Stimulated activated CD4-positive, alpha-beta T cell treated with anti-CD3 and anti-CD28 coated beads, Interleukin-4, amount 100 ng/mL, for 24 hours (primary cell): ENCODE measurements at places on chromosomes 16 and 17.

DNA sequence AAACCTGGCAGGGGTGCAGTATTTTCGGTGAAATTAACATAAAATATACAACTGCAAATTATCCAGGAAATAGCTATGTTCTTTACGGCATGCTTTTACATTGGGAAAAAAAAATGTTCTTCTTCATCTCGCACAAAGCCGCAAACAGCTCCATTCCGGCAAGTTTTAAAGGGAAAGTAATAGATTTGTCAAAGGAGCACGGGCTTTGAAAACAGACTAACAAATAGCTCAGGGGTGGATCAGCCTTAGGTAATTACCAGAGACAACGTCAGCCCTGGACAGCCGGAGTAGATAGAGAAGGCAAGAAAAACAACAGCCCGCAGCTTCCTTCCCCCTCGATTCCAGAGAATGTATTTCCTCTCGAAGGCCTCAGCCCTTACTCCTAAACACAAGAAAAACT lies 222.5 kb downstream of the C16orf78 start:
- DNase-seq, result no peak

DNA sequence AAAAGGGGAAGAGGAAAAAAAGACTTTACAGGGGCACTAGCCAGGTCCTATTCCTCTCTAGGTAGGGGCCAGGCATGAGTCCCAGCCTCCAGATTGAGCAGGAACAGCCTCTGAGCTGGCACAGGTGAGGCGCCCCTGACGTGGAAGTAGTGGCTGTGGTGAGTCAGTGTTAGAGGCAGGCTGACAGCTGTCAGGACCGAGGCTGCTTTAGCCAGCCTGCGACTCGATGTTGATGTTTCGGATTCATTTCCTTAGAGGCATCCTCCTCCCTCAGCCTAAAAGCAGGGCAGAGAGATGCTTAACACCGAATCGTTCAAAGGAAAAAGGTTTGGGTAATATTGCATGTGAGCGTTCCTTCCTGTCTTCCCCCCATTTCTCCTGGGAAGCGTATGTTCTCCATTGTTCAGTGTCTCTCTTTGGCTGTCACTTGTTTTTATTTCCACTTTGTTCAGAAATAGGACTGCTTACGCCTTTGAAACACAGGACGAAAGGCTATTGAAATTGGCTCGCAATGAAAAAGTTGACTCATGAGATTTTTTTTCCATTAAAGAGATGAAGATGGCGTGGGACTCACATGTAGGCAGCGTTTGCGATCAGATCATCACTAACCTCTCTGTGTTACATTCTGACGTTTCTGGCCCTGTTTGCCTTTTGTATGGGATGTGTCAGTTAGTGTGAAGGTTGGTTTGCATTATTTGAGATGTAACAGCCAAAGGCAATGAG lies 1.3 kb downstream of the KIAA0513 start:
- peak; percentile 80 for DNase-seq

DNA sequence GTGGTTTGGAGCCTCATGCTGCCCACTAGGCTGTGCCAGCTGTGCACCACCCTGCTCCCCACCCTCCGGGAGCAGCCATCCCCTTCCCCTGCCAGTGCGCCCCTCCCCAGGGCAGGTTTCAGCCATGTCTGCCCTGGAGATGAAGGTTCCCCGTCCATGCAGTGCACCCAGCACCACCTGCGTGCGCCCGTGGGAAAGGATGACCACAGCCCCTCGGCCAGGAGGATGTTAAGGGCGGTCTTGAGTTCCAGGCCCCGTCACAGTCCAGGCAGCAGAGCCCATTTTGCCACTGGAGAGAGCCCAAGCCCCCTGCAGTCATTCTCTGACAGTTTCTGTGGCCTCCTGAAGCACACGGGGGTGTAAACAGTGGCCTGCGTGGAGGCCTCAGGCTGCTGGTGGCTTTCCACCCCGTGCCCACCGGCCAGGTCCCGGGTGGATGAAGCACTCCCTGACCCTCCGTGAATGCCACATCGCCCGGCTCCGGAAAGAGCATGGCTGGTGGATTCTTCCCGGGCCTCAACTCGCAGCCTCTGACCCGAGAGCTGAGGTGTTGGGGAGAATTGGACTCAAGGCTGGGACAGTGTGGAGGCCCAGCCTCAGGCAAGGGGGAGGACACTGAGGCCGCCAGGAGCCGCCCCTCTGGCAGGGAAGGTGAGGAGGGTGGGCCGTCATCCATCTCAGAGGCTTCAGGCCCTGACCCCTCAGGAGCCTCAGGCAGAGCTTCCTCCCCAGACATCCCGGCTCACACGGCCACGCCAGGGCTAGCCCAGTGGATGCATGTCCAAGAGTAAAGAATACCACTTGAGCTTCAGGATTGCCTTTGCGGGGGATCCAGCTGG lies 69.7 kb upstream of the CHMP6 start:
- DNase-seq, result no peak

DNA sequence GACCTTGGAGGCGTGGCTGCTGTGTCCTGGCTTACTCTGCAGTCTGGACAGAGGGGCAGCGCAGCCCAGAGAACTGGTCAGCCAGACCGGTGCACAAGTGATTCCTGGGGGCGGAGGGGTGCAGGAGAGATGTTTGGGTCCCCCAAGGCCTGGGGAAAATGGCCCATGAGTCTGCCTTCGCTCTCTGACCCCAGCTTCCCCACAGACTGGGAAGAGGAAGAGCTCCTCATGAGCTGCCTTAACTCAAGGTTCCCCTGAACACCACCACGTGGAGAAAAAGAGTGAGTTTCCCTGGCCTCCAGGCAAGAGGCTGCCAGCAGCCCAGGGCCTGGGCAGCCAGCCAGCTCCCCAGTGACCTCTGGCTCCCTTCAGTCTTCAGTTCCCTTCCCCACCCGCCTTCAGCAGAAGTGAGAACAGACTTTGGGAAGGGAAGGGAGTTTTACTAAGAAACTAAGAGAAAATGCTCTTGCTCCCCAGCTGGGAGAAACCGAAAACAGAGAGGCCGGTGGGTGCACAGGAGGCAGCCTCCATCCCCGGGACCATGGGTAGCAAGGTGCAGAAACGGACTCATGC lies 2.0 kb upstream of the C17orf99 start:
- no peak for DNase-seq

DNA sequence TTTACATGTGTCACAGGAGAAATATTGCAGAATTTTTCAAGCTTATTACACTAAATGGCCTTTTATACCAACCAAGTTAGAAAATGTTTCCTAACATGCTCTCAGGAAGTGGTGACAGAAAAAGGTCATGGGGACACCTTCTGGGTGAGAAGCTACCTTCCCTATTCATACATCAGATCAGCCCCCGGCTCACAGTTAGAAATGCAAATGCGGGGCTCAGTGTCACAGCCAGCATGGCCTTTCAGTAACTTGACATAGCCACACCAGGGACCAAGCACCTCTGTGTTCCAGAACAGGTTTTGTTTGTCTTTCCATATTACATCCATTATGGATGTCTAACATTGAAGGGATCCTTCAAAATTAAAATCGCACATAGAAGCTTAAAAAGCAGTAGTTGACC lies 59.5 kb downstream of the CHD9NB start:
- DNase-seq, result no peak

DNA sequence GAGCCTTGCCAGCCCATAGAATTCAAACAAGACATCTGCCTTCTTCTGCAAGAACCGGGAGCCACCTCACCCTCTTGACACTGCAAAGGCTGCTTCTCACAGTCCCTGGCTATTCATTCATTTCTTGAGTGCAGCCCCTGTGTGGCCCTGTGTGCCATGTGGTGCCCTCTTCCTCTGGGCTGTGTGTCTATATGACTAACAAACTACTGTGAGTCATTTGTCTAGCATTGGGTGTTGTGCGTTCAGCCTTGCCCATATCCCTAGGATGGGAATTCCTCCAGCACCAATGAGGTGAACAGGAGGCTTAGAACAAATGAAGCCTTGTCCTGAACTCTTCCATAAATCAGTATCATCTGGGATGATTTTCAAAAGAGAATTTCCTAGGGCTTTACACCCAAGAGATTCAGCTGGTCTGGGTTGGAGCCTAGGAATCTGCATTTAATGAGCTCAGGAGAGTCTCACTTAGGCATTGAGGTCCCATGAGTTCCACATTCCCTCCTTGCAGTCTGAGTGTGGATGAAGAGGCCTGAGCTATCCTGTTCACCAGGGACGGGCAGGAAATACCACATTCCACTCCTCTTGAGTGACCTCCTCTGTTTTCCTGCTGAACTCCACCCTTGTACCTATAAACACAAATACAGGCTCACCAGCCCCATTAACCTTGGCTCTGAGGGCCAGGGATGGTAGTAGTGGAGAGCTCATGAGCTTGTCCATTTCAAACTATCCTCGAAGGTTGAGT lies 308.7 kb upstream of the N4BP1 start:
- DNase-seq, result no peak

DNA sequence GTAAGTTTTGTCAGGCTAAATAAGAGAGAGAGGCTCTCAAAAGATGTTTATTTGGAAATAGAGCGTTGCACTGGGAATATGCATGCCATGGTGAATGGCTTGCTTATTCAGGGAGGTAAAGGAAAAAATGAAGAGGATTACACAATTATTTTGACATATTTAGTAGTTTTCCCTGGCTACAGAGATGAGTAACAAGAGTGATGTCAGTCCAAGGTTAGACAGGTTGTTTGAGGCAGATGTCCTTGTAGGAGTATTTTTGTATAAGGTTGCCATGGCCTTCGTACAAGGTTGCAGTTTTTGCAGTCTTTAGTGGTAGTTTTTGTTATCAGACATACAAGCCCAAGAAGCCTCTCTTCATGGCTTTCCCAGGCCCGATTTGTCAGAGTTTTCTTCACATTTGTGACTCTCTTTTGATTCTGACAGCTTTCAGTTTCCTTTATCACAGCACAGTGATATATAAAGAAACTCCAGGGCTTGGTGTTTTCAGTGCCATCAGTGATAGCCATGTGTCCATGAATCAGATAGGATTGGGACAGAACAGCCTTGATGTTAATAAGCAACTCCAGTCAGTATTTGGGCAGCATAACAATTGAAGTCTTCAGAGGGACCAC lies 18.7 kb upstream of the LGALS9 start:
- DNase-seq, result no peak

DNA sequence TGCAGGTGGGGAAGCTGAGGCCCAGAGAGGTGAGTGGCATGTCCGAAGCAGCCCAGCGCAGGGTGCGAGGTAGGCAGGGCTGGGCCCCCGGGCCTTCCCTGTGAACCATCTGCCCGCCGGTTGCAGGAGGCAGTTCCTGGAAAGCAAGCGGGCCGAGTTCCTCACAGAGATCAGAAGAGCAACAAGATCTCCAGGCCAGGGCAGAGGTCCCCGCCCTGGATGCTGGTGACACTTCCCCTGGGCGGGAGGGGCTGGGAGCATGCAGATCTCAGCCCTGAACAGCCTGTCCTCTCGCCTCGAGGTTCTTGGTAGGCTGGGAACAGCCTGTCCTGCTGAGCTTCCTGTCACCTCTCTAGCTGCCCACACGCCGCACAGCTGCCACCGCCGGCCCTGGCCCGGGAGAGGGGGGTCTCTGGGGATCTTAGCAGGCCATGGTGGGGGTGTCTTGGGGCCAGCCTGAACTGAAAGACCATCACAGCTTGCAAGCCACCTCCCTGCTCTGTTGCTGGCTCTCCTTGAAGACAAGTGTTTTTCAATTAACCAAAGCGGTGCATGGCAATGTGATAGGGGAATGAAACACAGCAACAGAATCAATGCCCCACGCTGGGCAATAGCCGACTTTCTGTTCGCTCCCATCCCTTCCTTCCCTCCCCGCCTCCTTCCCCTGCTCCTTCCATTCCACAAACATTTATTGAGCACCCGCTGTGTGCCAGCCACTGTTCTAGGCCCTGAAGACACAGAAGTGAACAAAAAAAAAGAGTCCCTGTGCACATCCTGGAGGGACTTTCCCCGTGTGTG lies 31.7 kb downstream of the SOCS1 start:
- DNase-seq, result peak; percentile 60

DNA sequence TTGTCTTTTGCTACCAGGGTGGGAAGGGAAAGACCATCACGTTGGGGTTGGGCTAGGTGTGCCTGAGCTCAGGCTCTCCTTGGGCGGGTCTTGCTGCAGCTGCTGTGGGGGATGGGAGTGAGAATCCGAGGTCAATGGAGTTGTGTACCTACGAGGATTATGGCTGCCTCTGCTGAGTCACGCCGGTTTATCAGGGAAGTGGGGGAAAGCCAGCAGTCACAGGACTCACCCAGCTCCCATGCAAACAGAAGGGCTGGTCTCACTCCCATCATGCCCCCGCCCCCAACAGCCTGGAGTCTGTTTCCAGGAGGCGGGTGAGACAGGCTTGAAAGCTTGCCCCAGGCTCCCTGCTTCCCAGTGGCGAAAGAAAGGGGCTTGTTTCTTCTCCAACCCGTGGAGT lies 1259.0 kb upstream of the GOT2 start:
- DNase-seq, result no peak

DNA sequence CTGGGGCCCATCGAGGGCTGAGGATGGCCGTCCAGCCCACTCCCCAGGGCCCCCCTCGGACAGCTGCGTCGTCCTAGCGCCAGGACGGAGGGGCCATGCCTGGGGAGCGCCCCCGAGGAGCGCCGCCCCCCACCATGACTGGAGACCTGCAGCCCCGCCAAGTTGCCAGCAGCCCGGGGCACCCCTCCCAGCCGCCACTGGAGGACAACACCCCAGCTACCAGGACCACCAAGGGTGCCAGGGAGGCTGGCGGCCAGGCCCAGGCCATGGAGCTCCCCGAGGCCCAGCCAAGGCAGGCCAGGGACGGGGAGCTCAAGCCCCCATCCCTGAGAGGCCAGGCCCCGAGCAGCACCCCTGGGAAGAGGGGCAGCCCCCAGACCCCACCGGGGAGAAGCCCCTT lies 25.7 kb upstream of the ZFPM1 start:
- no peak for DNase-seq

GRCh38 chr16:71610936-71611871 lies 14.8 kb upstream of the MARVELD3 start:
- DNase-seq, result peak; percentile 80

- DNase-seq, result no peak
These were observed 1.2 kb downstream of the LAT start for GRCh38 chr16:28986046-28986445.

DNA sequence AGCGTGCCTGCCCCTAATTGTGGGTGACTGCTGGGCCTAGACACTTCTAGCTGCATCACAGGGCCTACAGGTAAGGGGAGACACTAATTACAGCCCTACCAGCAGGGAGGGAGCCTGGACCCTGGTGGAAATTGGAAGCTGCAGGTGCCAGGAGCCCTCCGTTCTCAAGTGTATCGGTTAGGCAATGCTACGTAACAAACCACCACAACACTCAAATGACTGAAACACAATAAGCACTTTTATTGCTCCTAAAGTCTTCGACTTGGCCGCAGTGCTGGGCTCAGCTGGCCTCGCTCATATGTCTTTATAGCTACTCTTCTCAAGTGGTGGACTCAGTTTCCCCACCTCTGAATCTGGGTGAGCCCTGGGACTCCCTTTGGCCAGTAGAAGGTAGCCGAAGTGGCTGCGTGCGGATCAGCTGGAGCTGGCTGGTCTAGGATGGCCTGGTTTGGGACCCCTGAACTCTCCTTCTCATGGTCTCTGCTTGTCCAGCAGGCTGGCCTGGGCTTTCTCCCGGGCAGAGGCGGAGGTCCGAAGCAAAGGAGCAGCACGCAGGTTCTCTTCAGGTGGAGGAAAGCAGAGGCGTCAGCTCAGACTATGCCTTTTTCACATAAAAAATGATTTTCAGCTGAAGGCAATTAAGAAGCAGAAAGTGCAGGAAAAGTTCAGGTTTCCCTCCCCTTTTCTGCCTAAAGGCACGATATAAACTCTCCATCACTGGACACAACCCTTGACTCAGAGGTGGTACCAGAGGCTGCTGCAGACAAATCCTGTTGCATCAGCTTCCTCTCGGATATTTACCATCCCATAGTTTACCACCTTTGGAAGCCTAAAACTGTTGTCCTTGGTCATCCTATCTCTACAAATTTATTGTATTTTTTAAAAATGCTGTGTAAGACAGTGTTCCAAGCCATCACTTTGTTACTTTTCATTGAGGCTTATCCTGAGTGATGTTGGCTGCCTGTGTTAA lies 8.7 kb upstream of the TMEM170A start:
- DNase-seq, result no peak

- DNase-seq, result no peak
These were observed 130.4 kb downstream of the C16orf78 start for GRCh38 chr16:49504023-49504364.
